ENCODE measurements at places on chromosomes 2 and 18.

DNA sequence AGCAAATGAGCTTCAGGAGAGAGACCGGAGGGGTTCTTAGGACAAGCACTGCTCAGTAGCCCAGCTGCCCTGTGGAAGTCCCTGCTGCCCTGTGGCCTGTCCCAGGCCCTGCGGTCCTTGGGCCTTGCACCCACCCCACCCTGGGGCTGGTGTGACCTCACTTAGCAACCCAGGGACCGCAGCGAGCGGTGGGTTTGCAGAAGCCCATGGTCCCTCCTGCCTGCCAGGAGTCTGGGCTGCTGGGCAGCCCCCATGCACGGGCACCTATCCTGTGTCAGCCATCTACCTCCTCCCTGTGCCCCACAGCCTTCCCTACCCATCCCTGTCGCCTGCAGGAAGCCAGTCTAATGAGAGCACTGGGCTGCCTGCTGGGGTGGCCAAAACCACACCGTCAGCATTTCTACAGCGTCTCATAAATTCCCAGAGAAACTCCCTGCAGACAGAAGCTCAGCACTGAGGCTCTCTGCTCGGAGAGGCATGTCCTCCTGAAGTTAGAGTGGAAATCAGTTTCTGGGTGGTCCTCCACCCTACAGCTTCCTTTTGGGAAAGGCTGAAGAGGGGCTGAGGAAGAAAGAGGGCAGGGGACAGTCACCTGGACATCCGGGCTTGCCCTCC is 231.1 kb upstream of the HS6ST1 start:
- no peak for DNase-seq

DNA sequence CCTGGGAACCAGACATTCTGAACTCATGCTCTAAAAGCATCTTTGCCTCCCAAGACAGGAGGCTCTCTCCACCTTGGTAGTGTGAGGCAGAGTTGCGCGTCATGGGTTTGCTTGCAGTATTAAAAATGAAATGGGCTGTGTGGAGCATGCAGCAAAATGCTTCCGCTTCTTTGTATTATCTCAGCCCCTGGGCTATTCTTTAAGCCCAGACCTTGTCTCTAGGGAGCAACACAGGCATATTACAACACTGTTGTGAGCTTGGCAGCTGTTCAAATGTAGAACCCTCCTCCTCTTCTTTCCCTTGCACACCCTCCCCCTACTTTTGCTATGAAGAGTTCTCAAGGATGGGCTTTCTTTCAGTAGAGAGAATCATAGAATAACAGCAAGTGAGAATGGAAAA is 185.1 kb upstream of the LHCGR start:
- no peak for DNase-seq

- no peak for DNase-seq
These were observed 62.1 kb downstream of the CCDC148 start for GRCh38 chr2:158394453-158394852.

GRCh38 chr18:45373286-45373880 is 241.9 kb upstream of the SLC14A2 start:
- DNase-seq, result no peak

- peak; percentile 43 for DNase-seq
These were observed 1.4 kb downstream of the UBE2F start for GRCh38 chr2:237968048-237968862.

DNA sequence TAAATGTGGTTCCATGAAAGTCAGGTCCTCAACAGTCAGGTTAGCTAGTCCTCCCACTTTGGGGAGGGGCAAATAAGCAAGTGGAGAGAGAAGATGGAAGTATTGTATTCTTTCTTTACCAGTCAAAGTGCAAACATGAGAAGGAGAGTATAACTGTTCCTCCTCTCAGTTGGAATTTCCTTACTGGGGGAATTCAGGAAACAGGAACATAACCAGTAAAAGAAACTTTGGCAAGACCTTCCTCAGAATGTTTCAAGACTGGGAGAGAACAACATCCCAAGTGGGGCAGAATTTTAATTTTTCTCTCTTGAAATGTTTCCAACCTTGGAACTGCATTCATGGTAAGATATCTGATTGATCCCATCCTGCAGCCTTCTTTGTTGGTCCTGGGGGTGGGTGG is 552.4 kb upstream of the TNP1 start:
- DNase-seq, result no peak

DNA sequence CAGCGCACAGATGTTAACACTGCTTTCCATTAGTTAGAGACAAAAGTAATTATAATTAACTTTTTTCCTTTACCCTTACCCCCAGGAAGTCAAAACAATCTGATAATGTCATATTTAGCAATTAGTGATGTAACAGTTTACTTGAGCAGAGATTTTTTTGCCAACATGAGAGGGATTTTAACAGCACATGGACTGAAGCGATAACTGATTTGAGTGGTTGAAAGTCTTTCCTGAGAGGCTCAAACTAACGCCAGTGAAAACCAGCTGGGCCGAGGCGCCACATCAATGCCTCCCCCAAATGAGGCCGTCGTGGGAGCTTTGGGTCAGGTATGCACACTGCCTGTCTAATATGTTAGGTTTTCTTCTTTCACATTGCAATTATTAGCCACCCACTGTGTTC is 469.9 kb upstream of the SMIM21 start:
- DNase-seq, result no peak

DNA sequence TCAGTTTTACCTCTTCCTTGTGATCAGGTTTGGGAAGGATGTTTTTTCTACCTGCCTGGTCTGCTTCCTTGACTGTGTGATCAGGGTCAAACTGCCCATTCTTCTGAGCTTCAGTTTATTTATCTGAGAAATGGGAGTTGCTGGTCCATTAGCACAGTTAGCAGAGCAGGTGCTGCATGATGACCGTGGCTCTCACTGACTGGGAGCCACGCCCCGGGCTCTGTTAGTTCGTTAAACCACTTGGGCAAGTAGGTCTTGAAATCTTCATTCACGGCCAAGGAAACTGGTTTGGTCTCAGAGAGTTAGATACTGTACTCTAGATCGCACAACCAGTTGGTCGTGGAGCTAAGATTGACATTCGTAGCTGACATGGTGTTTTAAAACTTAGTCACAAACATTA is 41.7 kb downstream of the INPP5D start:
- DNase-seq, result no peak

DNA sequence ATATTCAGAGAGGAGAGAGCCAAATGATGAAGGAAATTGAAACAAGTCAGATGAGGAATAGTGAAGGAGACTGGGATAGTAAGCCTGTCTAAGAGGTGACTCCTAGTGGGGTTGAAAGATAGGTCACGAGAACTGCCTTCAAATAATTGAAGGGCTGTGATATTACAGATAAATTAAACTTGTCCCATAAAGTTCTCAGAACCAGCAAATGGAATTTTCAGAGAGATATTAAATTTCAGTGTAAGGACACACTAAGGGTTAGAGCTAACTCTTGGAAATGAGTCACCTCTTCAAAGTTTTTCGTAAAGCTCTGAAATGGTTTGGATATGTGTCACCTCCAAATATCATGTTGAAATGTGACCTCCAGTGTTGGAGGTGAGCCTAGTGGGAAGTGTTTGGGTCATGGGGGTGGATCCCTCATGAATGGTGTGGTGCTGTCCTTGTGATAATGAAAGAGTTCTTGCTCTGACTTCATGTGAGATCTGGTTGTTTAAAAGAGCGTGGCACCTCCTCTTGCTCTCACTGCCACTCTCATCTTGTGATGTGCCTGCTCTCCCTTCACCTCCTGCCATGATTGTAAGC is 87.3 kb downstream of the BABAM2 start:
- peak; percentile 31 for DNase-seq

DNA sequence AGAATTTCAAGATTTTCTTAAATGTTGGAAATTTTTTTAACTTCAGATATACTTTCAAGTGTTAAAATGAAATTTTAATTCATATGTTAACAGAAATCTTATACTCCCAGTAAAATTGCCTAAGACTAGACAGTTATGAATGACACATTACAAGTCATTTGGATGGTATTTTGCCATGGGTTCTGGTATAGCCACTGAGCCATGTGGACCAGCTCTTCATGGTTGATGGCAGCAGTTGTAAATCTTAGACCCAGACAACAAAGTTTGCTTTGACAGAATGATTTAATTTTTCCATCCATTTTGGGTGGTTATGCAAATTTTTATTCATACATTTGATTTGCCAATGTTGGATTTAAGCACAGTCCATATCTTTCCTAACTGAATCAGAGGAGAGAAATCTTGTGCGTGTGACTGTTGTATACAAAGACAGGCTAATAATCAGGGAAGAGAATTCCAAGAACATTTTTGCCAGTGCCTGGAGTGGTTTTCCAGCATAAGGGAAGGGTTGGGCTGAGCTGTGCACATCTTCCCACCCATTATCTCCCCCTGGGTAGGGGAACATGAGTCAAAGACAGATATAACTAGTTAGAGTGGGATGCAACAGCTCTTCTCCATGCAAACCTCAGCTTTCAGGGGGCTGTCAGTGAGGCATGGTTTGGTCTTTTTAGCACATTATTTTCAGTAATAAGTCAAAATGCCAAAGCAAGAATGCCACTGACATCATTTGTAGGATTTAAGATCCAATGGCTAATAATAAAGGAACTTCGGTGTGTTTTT is 28.1 kb upstream of the INPP4A start:
- no peak for DNase-seq

- DNase-seq, result no peak
These were observed 248.7 kb downstream of the ZNF385B start for GRCh38 chr2:179612591-179613298.

DNA sequence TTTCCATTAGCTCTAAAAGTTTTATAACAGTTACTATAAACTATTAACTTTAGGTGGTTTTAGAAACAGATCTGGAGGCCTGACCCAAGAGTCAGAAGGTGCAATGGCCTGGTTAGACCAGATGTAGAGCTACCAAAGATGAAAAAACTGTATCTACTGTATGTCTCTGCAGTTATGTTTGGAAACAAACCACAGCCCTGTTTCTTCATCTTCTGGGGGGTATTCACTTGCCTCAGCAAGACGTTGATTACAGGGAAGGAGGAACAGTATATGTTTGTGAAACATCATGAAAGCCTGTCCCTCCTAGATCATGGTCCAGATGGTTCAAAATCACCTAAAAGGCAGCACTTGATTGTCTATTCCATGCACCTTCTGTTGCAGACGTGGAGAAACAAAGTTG is 220.2 kb downstream of the SUCLG1 start:
- DNase-seq, result no peak

- no peak for DNase-seq
These were observed 13.1 kb upstream of the NAB1 start for GRCh38 chr2:190635781-190636180.

- DNase-seq, result no peak
These were observed 304.4 kb upstream of the HS6ST1 start for GRCh38 chr2:128622955-128623620.

GRCh38 chr2:212548455-212548819 is 9.8 kb upstream of the ERBB4 start:
- no peak for DNase-seq

DNA sequence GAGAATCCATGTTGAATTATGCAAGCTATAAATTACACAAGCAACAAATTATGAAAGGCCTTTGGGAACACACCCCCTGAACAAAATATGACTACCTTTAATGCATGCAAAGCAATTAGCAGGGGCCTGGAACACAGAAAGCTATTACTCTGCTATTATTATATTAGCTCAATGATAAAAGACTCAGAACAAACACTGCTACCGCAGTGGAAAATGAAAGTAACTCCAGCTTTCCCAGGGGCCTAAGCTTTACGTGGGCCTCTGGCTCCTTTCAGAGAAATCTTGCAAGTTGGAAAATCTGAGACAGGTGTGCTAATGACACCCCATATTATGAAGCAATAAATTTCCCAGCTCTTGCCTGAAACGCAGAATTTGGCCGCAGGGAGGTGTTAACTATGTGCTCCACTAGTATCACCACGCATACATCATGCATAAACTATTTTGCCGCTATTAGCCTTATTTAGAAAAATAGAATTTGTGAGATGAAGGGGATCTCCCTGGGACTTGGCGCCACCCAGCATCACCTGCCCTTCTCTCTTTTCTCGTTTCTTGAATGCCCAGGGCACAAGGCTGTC is 321.6 kb upstream of the LYPD1 start:
- DNase-seq, result no peak

- no peak for DNase-seq
These were observed 6.8 kb downstream of the MEIS1 start for GRCh38 chr2:66441581-66442320.

- DNase-seq, result peak; percentile 23
These were observed at the start of gene SLC4A3 for GRCh38 chr2:219627103-219628100. SLC4A3 (plus strand) TSS chr2:219627630; CDS start chr2:219627993, 363 bp downstream.

- DNase-seq, result no peak
These were observed 34.8 kb downstream of the DNER start for GRCh38 chr2:229679393-229680125.

DNA sequence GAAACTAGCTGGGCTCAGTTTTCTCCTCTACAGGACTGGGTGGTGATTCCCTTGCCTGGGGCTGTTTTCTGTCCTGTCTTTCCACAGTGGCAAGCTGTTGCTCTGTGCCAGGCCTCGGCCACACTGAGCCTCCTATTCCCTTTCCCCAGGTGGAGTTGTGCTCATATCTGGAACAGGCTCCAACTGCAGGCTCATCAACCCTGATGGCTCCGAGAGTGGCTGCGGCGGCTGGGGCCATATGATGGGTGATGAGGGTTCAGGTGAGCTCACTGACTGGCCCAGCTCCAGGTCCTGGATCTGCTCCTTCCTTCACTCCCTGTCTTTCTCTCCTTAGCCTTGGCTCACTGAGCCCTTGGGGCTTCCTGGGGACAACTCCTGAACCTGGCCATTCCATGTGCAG is 4.0 kb downstream of the NAGK start:
- DNase-seq, result no peak

GRCh38 chr18:36931106-36931505 is 102.2 kb downstream of the KIAA1328 start:
- DNase-seq, result no peak

DNA sequence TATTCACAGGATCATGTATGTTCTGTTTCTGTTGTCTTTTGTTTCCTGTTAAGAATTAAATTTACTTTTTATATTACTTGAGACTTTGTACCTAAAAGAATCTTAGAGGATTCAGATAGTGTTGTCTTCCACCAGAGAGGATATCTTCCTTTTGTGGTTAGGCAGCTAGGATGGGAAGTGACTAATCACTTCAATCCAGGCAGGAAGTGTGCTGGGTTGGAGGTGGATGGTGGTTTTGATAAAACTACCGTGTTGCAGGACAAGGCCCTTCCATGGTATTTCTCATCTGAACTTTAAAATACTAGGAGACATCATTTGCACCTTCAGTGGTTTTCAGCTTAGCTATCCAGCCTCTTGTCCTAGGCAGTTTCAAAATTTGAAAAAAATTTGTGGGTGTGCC is 728.6 kb upstream of the CDH2 start:
- no peak for DNase-seq

DNA sequence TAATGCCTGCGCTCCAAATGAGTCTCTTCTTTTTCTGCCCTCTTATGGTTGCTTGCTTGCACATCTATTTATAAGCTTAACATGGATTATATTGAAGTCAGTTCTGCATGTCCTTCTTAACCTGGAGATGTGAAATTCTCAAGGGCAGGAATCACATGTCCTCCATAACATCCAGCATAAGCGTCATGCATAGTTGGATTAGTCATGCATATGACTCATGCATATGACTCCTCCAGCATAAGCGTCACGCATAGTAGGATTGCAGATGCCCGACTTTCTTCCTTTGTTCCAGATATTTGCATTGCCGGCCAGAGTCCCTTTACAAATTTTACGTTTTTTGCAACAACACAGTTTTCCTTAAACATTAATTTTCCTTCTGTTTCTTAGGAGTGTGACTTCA is 308.6 kb downstream of the TGIF1 start:
- no peak for DNase-seq

Data from stimulated activated CD4-positive, alpha-beta T cell treated with anti-CD3 and anti-CD28 coated beads, Interleukin-2, amount 100 ng/mL, for 24 hours (primary cell).